ENCODE measurements at places on chromosomes 16 and 17. TPM values are rescaled to one million over a fixed set of nuclear protein-coding genes. Genes with fewer than 3 reads are reported as not detected.

CCL4 gene
- polyA plus RNA-seq, result 0.95 TPM

CACNG5 gene
- polyA plus RNA-seq, result not detected

TBC1D3 gene
- polyA plus RNA-seq, result not detected

KRTAP4-12 gene
- not detected for polyA plus RNA-seq

PRR35 gene
- not detected for polyA plus RNA-seq

KRTAP4-6 gene
- not detected for polyA plus RNA-seq

NOD2 gene
- 0.52 TPM for polyA plus RNA-seq

TMEM256 gene
- polyA plus RNA-seq, result 210 TPM

NTN1 gene
- 90.5 TPM for polyA plus RNA-seq

QPRT gene
- polyA plus RNA-seq, result 44.3 TPM

NOL3 gene
- polyA plus RNA-seq, result 133 TPM

TNP2 gene
- polyA plus RNA-seq, result not detected

ADORA2B gene
- 0.38 TPM for polyA plus RNA-seq

PIPOX gene
- polyA plus RNA-seq, result 0.48 TPM

CCL16 gene
- 0.29 TPM for polyA plus RNA-seq

ZNF423 gene
- 5.5 TPM for polyA plus RNA-seq

HOXB3 gene
- polyA plus RNA-seq, result 2.8 TPM

SPPL2C gene
- polyA plus RNA-seq, result not detected

DHODH gene
- polyA plus RNA-seq, result 38.9 TPM

SOCS7 gene
- polyA plus RNA-seq, result 7.4 TPM

PRSS33 gene
- polyA plus RNA-seq, result not detected

ANKRD40CL gene
- polyA plus RNA-seq, result not detected

CBX8 gene
- 3.8 TPM for polyA plus RNA-seq

SKAP1 gene
- 0.54 TPM for polyA plus RNA-seq

TNFSF13 gene
- 15.3 TPM for polyA plus RNA-seq

Measured in right cardiac atrium (tissue), 5 donors.